ENCODE measurements at places on chromosomes 6 and 20.

DNA sequence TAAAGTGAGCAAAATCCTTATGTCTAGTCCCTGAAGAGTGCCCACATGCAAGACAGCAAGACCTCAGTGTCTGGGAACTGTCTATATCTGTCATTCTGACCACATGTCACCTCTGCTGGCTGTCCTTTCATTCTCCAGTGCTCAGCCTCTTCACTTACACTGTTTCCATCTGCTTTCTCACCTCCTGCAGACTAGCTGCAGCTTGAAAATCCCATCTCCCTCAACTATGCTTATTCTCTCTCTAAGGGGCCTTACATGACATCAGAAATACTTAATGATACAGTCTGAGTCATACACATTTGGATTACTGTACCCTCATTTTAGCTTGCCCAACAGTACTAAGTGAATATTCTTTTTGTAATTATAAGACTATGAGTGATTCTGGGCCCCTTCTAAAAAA is 587.8 kb downstream of the EPM2A start:
- DNase-seq: no peak

DNA sequence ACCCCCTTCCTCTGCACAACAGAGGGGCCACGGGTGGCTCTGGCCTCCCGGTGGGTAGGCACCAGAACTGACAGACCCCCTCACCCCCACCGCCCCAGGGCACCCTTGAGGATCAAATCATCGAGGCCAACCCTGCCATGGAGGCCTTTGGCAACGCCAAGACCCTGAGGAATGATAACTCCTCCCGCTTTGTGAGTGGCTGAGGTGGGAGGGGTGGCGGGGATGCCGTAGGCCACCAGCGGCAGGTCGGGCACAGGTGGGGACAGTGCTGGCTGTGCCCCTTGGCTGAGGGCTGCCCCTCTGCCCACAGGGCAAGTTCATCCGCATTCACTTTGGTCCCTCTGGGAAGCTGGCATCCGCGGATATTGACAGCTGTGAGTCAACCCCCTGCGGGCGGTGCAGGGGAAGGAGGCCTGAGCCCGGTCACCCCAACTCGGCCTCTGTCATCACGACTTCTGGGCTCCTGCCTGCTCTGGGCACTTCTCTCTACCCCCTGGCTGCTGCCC is 29.1 kb downstream of the MYH7B start:
- no peak for DNase-seq

DNA sequence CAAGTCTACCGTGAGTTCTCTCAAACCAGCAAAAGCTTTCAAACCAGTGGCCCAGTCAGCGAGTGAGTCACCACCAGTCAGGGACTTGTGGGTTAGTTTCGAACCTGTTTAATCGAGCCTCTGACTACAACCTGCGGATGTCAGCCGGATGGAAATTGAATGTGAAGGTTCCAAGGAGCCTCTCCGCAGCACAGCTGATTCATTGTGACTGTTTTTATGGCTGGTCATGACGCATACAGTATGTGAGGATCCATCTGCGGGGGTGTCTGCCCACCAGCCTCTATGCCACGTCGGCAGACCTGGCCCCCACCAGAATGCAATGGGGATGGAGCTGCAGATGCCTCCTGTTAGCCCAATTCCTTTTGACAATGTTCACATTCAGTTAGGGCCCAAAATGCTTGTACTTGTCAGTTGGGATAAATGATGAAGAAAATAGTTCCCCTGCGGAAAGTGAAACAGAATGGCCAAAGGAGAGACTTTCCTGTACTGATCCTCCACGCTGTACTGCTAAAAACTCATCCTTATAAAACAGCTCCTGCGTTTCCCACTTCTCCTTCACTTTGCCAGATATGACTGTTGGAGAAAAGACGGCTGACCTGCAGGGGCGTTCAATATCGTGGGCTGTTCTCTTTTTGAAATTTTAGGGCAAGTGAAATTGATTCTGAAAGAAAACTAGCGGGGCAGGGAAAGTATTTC is 206.6 kb downstream of the TFAP2B start:
- no peak for DNase-seq

- no peak for DNase-seq
Measured at GRCh38 chr20:43723186-43723585, 3.6 kb downstream of the GTSF1L start.

GRCh38 chr6:21593927-21594415 is 420 bp downstream of the SOX4 start:
- DNase-seq: no peak

GRCh38 chr6:75246386-75246785 is 2.8 kb upstream of the COX7A2 start:
- DNase-seq: no peak

- DNase-seq: no peak
Measured at GRCh38 chr6:88339761-88340160, 173.6 kb upstream of the CNR1 start.

DNA sequence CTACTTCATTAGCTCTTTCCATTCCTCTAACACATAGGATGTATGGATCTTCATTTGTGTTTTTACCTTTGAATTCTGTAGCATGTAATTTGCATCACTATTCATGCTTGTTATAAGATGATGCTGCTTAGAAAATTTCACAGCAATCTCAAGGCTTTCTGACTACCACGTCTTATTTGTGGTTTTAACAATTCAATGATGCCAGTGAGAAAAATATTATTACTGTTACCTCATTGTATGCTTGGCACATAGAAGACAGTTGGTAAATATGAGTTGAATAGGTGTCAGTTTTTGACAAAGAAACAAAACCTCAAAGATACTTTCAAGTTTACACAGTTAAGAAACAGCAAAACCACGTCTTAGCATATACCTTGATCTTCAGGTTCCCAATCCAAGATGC is 428.6 kb downstream of the TFAP2A start:
- DNase-seq: no peak

- DNase-seq: no peak
Measured at GRCh38 chr6:22673474-22673873, 104.1 kb downstream of the HDGFL1 start.

DNA sequence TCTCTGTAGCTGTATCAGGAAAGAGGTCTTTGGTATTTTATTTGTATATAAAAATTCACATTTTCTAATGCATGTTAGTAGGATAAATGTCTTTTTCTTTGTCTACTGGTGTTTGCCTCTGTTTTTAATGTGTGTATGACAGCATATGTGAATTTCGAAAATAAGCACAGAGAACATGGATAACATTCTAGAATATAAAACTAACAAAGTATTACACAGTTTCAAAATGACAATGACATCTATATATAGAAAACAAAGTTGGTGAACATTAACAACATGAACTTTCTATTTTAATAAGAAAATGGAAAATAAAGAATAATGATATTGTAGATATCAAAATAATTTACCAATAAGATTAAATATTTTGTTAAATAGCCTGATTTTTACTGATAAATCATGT is 608.0 kb downstream of the COL12A1 start:
- DNase-seq: no peak

- no peak for DNase-seq
Measured at GRCh38 chr20:19543101-19543500, 215.0 kb upstream of the RIN2 start.

GRCh38 chr6:11096109-11096508 is 2.5 kb downstream of the SMIM13 start:
- no peak for DNase-seq

- DNase-seq: no peak
Measured at GRCh38 chr6:39048481-39049399, at the start of gene GLP1R. Gene GLP1R, plus strand, starts transcription at chr6:39048781. Its CDS starts 60 bp downstream, at chr6:39048841.

DNA sequence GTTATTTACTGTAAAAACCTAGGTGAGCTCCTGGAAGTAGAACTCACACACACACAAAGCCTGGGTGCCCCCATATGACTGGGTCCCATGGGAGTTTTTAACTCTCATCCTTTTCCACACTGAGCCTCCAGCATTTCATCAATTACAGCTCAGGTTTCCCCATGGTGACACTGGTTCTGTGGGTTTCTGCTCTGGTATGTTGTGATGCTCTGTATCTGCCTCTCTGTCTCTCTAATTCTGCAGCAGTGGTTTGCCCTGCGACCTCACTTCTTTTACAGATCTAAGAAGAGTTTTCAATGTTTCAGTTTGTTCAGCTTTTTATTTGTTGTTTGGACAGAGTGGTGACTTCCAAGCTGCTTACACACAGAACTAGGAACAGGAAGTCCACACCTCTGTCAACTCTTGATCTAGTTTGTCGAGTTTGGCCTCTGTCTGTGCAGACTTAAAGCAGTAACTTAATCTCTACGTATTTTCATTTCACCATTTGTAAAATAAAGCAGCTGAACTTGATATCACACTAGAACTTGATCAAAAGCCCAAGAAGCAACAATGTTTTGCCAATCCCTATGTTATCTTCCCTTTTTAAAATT is 554.3 kb downstream of the EPHA7 start:
- DNase-seq: no peak

- DNase-seq: no peak
Measured at GRCh38 chr6:165580136-165580535, 82.9 kb downstream of the PDE10A start.

DNA sequence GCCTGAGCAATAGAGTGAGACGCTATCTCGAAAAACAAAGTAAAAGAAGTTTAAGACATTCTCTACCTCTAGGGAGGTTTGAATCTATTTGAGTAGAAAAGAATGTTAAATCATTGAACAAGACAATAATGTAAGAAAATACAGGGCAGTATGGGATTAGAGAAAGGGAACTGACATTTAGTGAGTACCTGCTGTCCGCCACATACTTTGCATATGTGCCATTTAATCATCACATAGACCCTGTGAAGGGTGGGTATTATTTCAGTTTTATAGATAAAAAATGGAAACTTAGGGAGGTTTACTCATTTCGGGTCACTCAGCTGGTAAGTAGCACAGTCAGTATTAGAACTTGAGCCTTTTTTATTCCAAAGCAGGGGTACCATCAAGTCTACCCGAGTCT is 31.4 kb downstream of the STK4 start:
- DNase-seq: no peak

Measured in hematopoietic multipotent progenitor cell treated with erythropoietin and hydrocortisone succinate and interleukin-3 and kit ligand, for 15 days (in vitro differentiated cells).